Activated naive CD4-positive, alpha-beta T cell treated with anti-CD3 and anti-CD28 coated beads for 36 hours (primary cell): ENCODE measurements at places on chromosomes 4 and X. TPM values are rescaled to one million over a fixed set of nuclear protein-coding genes. Genes with fewer than 3 reads are reported as not detected.

The PPP1R3F gene
- total RNA-seq = 3.4 TPM

The FAM47B gene
- not detected for total RNA-seq

GRCh38 chr4:16001484-16001858 is 38.5 kb upstream of the FGFBP2 start:
- H3K27me3 ChIP-seq = no peaks in the 10 kb centered on the region
- no peaks in the 10 kb centered on the region for H3K4me1 ChIP-seq
- peak; percentile 67 for DNase-seq
- H3K4me3 ChIP-seq = no peak overlapping the region

GRCh38 chr4:121799867-121800501 is 1.1 kb upstream of the EXOSC9 start:
- peaks cover 17% of the 10 kb centered on the region for H3K36me3 ChIP-seq
- H3K4me3 ChIP-seq = peak overlapping the region; percentile 89
- H3K27ac ChIP-seq = peak overlapping the region; percentile 98
- peaks cover 50% of the 10 kb centered on the region for H3K4me1 ChIP-seq
- no peaks in the 10 kb centered on the region for H3K27me3 ChIP-seq

- no peaks in the 10 kb centered on the region for H3K27me3 ChIP-seq
- no peak overlapping the region for H3K4me3 ChIP-seq
Observed at GRCh38 chr4:3121110-3121509, 46.6 kb downstream of the HTT start.

GRCh38 chr4:30717208-30718020 is 2.8 kb upstream of the PCDH7 start:
- H3K27ac ChIP-seq = no peak overlapping the region
- H3K4me3 ChIP-seq = peak overlapping the region; percentile 59
- H3K4me1 ChIP-seq = peaks cover 40% of the 10 kb centered on the region

GRCh38 chrX:41608244-41608643 is 80.5 kb upstream of the GPR34 start:
- H3K36me3 ChIP-seq = peaks cover 7% of the 10 kb centered on the region
- no peak overlapping the region for H3K27ac ChIP-seq
- no peak for DNase-seq

The C4orf50 gene
- total RNA-seq = not detected

The CXXC4 gene
- not detected for total RNA-seq
